Kidney epithelial cell (primary cell): ENCODE measurements at places on chromosomes 6 and 20.

DNA sequence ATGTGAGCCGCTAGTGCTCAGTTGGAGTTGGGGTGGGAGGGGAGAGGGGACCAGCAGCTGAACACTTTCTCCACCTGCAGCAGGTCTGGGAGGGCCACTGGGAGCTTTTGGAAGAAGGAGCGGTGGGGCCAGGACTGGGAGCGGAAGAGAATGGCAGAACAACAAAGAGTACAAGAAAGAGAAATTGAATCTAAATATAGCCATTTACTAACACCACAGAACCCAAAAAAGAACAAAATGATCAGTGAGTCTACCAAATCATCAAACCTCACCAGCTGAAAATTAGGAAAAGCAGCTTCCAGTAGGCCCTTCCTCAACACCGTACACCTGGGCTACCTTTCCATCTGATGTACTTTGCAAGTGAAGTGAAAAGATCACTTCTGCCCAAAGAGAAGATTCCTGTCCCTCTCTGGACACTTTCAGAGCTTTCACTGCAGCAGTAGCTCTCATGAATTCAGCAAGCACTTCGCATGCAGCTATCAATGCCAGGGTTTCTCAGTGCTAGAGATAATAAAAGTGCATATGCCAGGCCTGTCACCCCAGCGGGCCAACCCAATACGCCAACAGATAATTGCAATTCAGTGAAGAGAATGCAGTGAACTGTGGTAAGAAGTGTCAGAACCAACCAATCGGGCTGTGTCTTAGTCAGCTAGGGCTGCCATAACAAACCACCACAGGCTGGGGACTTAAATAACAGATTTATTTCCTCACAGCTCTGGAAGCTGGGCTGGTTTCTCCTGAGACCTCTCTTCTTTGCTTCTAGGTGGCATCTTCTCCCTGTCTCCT lies 597 bp downstream of the LY86 start:
- no peak for DNase-seq

- no peak for DNase-seq
Observed at GRCh38 chr20:16916165-16916564, 168.0 kb downstream of the OTOR start.

- peak; percentile 31 for DNase-seq
Observed at GRCh38 chr6:14129575-14129974, 12.0 kb downstream of the CD83 start.

GRCh38 chr6:16897669-16898068 lies 136.4 kb upstream of the ATXN1 start:
- no peak for DNase-seq

GRCh38 chr6:52958546-52959255 lies 36.4 kb downstream of the GSTA4 start:
- no peak for DNase-seq

DNA sequence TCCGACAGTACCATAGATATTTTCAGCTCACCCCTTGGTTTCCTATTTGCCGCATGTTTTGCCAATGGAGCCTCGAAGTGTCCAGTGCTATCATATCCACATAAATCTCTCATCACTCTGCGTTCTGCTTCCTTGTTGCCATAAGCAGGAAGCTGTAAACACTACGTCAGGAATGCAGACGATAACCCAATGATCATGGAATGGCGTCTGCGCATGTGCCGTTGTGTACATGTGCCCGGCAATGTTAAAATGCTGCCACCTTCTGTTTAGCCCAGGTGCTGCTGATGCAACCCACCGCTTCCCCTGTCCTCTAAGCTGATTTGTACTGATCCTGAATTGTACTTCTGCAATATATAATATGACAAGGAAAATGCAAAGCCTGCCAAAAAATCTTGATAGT lies 607.5 kb downstream of the HDGFL1 start:
- no peak for DNase-seq

DNA sequence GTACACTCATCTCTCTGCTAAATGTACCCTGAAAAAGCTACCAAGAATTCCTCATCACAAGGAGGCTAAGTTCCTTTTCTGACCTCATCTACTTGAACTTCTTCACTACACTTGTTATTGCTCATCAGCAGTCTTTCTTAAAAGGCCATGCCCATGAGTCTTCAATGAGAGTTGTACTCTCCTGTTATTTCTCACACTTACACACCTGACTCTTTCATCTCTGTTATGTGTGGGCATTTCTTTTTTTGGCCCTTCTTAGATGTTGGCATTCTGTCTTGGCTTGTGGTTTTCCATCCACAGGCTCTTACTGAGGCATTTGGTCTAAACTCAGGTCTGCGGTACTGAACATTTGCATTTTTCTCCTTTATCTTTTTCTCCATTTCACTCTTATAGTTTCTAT lies 10.7 kb upstream of the SLC17A1 start:
- no peak for DNase-seq

GRCh38 chr6:3287976-3288707 lies 29.4 kb downstream of the PSMG4 start:
- no peak for DNase-seq

DNA sequence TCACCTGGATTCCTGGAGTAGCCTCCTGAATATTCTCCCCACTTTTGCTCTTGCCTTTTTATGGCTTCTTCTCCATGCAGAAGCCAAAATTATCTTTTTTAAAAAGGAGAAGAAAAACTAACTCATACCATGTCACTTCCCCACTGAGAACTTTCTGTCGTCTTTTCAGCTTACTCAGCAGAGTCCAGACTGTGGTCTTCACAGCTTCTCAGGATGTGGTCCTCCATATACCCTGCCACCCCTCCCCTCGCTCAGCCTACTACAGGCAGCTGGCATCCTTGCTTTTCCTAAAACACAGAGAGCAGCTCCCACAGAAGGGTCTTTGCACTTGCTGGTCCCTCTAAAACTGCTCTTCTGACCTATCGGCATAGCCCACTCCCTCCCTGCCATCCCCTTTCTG lies 89.4 kb upstream of the ISM1 start:
- DNase-seq, result no peak
